Stimulated activated CD4-positive, alpha-beta T cell treated with anti-CD3 and anti-CD28 coated beads, TNF-alpha, amount 100 ng/mL, for 1 hour (primary cell): ENCODE measurements at places on chromosomes 11 and 22.

DNA sequence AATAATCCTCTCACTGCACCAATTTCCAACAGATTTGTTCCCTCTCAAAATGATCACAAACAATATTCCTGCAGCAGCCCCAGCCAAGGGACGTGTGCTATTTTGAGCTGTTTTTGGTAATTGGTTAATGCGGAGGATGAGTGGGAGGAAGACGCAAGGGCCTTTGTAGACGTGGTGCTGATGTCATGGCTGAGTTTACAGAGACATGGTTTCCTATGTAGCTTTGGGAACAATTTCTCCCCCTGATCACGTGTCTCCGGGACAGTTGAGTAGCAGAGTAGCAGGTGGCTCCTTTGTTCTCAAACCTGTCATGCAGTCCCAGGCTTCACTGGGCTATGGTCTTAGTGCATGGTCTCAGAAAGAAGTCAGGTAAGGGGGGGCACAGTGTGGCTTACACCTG, 183.2 kb upstream of the NECTIN1 start:
- no peak for DNase-seq

DNA sequence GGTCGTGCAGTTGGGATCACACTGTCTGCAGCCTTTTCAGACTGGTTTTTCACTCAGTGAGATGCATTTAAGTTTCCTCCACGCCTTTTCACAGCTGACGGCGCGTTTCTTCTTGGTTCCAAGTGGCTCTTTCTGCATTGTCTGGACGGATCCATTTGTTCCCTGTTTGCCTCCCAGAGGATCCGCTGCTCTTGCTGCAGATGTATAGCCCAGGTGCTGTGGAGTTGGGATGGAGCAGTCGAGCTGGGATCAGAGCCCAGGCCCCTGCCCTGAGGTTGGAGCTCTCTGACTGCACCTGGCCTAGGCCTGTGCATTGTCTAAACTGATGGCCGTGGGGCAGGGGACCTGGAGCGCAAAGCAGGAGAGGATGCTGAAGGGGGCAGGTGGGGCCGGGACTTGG, 51.6 kb downstream of the PARVB start:
- no peak for DNase-seq

GRCh38 chr11:128052912-128053641, 534.3 kb downstream of the ETS1 start:
- no peak for DNase-seq

DNA sequence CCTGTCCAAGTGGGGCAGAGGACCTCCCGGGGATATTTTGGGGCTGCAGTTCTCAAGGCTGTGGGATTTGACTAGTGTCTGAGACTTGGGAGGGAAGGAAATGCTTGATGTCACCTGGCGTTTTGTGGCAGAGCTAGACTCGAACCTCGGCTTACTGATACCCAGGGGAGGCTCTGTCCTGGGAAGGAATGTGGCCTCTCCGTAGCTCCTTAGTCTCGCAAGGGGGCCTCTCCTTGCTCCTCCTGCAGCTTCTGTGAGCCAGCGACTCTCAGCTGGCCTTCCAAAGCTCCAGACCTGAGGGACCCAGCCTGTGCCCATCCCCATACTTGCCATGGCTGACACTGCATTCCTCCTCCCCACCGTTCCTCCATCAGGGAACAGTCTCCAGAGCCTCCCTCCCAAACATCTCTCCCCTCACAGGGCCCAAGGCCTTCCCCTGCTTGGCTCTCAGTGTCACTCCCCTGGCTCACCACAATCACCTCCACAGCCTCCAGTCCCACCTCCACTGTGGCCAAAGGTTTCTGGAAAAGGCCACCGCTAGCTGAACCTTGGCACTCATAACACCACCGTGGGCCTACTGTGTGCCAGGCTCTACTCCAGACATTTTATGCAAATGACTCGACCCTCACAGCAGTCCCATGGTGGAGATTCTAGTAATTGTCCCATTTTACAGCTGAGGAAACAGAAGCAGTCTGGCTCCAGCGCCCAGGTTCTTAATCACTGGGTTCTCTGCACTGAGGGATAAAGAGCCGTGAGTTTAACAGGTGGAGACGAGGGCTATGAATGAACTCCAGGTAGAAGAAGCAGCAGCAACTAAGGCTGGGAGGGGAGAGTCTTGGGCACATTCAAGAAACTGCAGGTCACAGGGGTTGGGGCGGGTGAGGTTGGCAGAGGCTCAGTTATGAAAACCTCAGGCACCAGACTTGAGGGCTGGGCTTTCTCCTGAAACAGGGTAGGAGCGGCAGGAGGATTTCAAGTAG, 12.1 kb downstream of the P2RY2 start:
- no peak for DNase-seq

DNA sequence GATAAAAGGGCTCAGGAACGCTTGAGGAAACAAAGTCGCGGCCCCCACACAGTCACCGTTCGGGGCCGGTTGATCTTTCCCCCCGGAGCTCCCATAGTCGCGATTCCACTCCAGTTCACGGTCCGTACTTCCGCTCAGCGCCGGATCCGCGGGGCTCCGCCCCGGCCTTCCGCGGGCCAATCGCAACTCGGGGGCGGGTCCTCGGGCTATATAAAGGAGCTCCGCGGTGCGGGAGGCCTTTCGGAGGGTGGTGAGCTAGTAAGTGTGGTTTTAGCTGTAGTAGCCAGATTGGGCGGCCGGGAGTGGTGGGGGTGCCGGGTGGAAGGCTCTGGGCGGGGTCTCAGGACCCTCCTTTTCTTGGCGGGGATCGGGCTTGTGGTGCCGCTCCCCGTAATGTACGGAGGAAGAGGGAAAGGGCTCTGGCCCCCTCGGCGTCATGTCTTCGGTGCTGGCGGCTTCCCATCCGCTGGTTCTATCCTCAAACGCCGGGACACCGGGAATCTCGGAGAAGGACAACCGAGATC, at the start of the genes C11orf98 and CSKMT:
Gene C11orf98 (minus strand): TSS at position 136 of the 524 bp plus-strand sequence. CDS start 41 bp downstream, at position 95.
Gene CSKMT (plus strand): TSS at position 238 of the 524 bp plus-strand sequence. CDS start 568 bp downstream, outside the sequence.
- DNase-seq, result peak; percentile 95

DNA sequence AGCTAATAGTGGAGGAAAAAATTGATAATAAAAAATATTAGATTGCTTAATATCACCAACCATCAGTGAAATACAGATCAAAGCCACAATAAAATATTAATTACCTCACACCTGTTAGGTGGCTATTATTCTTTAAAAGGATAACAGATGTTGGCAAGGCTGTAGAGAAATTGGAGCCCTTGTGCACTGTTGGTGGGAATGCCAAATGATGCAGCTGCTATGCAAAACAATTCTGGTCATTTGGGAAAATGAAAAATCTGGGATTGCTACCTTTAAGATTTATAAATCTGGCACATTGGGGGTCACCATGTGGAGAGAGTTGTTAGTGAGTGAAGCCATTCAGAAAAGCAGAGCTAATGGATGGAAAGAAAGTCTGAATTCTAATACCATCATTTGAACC, 143.4 kb downstream of the FCHSD2 start:
- DNase-seq, result no peak

GRCh38 chr22:19429950-19430889, 1.3 kb downstream of the HIRA start:
- DNase-seq, result no peak

- DNase-seq, result no peak
Observed at GRCh38 chr22:25709758-25710157, 32.2 kb upstream of the MYO18B start.

- no peak for DNase-seq
Observed at GRCh38 chr22:37046589-37046988, 5.0 kb upstream of the KCTD17 start.

DNA sequence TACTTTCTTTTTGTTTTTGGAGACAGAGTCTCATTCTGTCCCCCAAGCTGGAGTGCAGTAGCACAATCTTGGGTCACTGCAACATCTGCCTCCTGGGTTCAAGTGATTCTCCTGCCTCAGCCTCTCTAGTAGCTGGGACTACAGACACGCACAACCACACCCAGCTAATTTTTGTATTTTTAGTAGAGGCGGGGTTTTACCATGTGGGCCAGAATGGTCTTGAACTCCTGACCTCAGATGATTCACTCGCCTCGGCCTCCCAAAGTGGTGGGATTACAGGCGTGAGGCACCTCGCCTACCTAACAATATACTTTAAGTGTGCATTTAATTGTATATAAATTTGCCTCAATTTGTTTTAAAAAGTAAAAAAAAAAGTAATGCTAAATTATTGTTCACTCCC, 38.4 kb downstream of the GRK3 start:
- DNase-seq, result no peak

DNA sequence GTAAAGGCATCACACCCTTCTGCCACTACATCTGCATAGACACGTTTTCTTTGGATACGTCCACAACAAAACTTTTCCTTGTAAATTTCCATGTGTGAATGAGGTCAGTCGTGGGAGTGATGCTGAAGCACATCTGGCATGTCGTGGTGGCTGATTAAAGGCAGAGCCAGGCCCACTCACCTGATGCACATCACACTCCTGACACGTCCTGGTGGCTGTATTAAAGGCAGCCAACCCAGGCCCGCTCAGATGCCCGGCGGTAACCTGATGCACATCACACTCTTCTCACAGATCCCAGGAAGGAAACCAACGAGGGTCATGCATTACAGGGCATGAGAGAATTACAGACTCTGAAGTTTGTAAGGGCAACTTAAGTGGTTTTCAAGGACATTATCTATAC, 321.6 kb upstream of the B3GAT1 start:
- no peak for DNase-seq

- no peak for DNase-seq
Observed at GRCh38 chr22:26134654-26135330, 34.5 kb upstream of the SEZ6L start.

DNA sequence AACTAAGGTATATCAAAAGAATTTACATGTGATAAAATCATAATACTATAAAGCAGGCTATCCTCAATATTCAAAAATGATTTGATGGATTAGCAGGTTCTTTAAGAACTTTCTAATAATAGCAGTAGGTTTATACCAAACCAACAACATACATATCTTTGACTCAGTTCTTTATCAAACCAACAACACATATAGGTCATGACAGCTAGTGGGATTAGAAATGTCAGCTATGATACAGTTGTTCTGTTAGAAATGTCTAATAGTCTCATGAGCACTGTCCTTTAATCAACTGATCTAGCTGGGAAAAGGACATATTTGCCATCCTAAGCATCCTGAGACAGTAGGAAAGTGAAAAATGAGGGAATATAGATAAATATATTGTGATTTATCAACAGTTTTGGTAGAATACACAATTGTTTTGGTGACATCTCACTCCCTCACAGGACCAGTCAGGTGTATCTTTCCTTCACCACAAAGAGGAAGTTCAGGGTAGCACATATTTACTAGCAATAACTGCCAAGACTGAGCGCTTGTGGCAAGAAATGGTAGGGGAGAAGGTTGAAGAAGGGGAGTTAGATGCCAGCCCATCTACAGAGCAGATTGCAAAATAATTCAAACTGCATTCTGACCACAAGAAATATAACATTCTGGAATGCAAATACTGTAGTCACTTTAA, 90.8 kb upstream of the APOA1 start:
- DNase-seq, result no peak

- DNase-seq, result no peak
Observed at GRCh38 chr22:24871611-24872205, 65.7 kb downstream of the SGSM1 start.

DNA sequence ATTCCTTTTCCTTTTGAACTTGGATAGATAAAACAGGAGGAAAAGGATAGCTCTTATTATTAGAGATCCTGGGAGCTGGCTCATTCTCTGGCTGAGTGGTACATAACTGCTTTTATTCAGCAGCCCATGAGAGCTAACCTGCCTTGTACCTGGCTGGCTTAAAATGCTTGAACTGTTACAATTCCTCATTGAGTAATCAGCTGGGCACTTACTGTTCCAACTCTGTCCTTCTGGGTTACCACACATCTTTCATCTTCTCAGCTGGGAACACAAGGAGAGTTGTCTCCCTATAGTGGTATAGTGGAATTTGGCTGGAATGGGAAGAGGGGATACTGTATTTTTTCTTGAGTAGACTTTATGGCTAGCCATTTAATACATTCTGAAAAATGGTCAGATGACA, 39.8 kb upstream of the SPTBN2 start:
- no peak for DNase-seq

- DNase-seq, result peak; percentile 28
Observed at GRCh38 chr11:10807493-10808234, 1.1 kb downstream of the EIF4G2 start.

GRCh38 chr11:12330485-12331231, 46.7 kb upstream of the PARVA start:
- DNase-seq, result no peak

DNA sequence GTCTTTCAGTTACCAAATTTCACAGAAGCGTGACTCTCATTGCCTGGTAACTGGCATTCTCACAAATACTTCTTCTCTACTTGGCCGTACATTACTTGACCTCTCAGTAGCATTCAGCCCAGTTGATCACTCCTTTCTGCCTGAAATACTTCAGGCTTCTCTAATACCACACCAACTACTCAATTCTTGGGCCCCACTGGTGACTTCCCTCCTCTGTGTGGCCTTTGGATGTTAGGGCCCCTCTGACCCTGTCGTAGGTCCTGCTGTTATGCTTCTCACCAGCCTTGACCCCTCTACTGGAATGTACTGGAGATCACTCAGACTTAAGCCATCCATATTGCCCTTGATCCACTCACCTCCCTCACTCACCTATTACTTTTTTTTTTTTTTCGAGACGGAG, 2.2 kb upstream of the EFCAB6 start:
- no peak for DNase-seq

DNA sequence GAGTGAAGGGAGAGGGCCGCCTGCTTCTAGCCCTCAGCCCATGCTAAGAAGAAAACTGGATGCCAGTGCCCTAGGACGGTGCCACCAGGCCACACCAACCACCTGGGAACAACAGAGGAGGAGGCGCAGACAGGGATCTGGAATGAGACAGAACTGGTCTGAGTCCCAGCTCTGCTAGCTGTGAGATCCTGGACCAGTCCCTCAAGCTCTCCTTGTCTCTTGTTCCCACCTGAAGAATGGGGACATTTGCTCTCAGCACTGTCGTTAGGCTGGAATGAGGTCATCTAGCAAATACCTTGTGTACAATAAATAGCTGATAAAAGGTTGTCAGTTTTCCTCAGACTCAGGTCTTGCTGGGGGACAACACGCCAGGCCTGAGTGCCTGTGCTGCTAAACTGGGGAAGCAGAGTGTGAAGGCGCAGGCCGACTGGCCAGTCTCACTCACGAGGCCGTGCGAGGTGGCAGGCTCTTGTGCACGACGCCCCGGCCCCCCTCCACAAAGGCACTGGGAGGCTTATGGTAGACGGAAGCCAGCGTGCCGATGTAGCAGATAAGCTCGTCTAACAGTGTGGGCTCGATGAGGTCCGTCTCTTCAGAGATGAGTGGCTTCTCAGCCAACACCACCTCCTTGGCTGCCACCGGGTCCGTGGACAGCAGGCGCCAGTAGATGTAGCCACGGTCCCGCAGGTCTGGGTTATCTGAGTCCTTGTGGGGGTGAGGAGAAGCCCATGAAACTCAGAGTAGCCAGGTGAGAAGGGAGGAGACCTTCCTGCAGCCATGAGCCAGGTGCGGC, 25.8 kb upstream of the RASL10A start:
- no peak for DNase-seq

GRCh38 chr22:25137577-25138525, 61.8 kb upstream of the CRYBB3 start:
- DNase-seq, result no peak
